Activated CD4-positive, alpha-beta T cell treated with anti-CD3 and anti-CD28 coated beads, Interleukin-2, amount 50 U/mL, for 4 hours (primary cell): ENCODE measurements at places on chromosomes 12 and 14.
A peak's percentile ranks its signal among the peaks of the same experiment; 100 is the strongest.

GRCh38 chr12:22627371-22627770 is 2.4 kb downstream of the ETNK1 start:
- no peak for DNase-seq

- DNase-seq, result peak; percentile 36
Observed at GRCh38 chr14:75333606-75334548, 55.2 kb downstream of the FOS start.

DNA sequence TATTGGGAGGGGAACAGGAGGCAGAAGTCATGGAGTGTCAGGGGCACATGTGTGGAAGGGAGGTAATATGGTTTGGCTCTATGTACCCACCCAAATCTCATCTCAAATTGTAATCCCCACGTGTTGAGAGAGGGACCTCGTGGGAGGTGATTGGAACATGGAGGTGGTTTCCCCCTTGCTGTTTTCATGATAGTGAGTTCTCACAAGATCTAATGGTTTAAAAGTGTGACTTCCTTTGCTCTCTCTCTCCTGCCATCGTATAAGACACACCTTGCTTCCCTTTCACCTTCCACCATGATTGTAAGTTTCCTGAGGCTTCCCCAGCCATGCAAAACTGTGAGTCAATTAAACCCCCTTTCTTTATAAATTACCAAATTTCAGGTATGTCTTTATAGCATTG is 41.6 kb upstream of the CDK17 start:
- DNase-seq, result no peak

DNA sequence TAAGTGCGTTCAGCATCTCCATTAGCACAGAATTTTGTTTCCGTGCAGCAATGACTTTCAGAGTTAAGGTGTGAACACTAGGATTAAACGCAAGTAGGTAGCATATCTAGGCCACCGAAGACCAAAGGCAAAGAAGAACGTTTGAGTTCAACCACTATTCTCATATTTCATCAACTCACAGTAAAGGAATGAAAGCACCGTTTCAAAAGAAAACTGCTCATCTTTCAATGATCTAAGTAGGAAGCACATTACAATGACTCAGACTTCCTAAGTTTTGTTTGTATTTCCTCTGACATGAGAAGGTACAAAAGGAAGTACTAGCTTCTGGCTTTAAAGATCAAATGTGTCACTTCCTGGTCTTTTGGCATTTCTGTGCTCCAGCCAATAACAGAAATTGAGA is 57.6 kb downstream of the ACADS start:
- no peak for DNase-seq

GRCh38 chr12:76998386-76998785 is 67.0 kb downstream of the E2F7 start:
- DNase-seq, result no peak

- no peak for DNase-seq
Observed at GRCh38 chr14:68195126-68195525, 375.5 kb downstream of the RAD51B start.

DNA sequence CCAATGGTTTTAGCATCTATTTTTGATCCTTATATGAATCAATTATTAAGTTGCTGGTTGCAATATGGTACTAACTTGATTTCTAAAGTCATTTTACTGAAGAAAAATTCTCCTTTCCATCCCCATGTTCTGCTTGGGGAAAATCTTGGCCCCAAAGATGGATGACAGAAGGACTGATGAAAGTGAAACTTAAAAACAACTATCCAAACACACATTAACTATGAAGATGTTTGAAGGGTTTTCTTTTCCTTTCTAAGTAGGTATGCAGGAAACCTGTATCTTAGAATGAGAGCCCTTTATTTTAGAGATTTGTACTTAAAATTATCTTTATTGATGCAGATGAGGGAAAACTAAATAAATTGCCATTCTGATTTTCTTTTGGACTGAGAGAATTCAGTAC is 5.9 kb downstream of the C12orf71 start:
- DNase-seq, result no peak

DNA sequence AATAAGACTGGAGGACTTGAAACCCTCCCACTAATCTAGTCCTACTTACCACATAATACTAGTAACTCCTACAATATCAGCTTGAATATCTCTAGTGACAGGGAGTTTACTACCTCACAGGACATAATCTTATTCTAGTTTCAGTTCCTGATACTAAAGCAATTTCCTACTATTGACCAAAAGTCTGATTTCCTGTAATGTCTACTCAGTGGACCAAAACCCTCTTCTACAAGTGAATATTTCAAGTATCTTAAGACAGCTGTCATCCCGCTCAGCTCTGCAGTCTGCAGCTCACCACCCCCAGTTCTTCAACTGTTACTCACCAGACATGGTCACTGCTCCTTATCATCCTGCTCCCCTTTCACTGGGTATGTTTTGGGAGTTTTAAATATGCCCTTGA is 70.8 kb upstream of the TMCC3 start:
- no peak for DNase-seq

- no peak for DNase-seq
Observed at GRCh38 chr14:20493634-20494033, 11.7 kb upstream of the RNASE10 start.

GRCh38 chr12:115716551-115716950 is 560.9 kb downstream of the MED13L start:
- DNase-seq, result no peak

DNA sequence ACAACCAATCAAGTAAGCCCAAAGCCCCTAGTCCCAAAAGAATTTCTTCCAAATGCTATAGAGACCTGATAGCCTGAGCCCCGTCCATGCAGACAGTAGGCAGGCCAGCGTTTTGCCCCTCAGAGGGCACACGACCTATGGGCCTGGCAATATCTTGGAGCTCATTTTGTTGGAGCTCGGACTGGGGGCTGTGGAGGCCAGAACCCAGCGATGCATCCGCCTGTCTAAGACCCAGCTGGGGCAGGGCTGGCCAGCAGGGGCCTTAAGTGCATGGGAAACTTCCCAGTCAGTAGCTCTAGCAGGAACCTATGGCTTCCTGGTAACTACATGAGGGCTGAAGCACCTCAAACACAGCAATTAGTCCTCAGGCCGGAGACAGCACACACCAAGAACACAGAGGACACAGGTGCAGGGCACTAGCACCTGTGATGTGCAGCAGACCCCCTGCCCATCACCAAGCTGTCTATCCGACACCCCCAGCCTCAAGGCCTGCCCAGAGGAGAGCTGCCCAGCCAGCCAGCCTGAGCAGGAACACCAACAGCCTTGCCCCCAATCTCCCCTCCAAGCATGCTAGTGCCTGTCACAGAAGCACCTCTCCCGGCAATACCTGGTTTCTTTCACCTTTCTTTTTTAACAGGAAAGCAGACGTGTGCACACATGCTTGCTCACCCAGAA is 50.8 kb downstream of the ARL6IP4 start:
- no peak for DNase-seq

DNA sequence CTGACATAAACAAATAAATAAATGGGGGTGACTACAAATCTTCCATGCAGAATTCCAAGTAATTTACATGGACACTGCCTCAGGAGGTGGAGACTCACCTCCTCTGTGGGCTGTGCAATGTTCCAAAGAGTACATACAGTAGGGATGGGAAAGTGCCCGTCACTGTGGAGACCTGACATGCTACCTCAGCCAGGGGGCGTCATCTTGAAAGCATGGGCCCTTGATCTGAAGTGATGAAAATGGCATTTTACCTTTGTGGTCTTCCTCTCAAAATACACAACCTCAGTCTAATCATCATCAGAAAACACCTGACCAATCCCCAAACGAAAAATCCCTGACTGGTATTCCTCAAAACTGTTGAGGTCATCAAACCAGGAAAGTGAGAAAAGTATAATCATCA is 48.4 kb downstream of the ANAPC7 start:
- peak; percentile 12 for DNase-seq

DNA sequence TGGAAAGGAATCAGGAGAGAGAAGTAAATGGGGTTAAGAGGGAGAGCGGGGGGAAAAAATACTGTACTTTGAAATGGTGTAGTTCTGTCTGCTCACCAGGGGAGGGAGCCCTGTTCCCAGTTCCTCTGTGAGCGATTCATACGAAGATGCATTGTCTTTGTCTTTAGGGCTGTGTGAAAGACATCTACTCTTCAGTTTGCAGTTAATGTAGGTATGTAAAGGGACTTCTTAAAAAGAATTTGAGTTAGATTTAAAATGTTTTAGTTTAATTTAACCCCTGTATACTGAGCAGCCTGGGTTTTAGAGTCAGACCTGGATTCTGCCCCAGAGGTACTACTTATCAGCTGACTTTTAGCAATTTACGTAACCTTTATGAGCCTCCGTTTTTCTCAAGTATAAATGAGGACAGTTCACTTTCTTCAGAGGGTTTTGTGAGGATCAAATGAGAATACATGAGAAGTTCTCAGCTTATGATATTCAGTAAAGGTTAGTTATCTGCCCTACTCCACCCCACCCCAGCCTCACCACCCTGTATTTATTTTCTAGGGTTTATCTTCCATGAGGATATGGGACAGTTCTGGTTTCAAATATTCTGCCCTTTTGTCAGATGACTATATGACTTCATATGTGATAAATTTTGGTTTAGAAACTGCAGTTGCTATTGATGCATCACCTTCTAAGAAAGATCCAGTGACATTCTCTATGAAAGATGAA is 82.5 kb upstream of the EVL start:
- DNase-seq, result peak; percentile 46

DNA sequence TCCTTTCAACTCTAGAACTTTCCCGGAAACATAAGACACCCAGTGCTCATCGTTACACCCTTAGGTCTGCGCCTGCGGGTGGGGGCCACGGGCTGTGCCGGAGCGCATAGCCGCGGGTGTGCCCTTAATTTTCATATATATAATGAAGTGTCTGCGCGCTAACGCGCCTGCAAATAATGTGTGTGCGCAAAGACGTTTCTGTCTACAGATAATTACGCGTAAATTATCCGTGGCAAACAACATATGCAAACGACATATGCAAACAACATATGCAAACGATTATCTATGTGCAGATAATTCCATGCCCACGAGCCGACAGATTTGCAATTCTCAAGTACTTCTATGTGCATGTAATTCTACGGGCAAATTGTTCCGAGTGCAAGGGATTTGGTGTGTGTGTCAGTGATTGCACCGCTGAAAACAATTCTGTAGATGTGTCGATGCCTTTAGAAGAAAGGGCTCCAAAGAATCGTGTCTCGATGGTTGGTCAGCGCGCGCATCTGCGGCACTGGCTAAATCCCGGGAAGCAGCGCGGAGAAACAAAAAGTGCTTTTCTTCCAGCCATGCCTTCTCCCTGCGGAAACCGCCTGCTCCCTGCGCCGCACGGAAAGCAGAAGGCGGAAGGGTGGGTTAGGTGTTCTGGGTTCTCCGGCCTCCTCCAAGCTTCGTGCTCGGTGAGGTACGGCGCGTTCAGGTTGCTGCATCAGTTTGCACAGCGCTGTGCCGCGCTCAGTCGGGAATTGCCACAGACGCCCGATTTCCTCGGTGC is 34.5 kb upstream of the TBX5 start:
- no peak for DNase-seq

GRCh38 chr14:47744155-47744554 is 68.8 kb upstream of the MDGA2 start:
- no peak for DNase-seq

GRCh38 chr12:41919526-41920261 is 225.0 kb downstream of the GXYLT1 start:
- no peak for DNase-seq

DNA sequence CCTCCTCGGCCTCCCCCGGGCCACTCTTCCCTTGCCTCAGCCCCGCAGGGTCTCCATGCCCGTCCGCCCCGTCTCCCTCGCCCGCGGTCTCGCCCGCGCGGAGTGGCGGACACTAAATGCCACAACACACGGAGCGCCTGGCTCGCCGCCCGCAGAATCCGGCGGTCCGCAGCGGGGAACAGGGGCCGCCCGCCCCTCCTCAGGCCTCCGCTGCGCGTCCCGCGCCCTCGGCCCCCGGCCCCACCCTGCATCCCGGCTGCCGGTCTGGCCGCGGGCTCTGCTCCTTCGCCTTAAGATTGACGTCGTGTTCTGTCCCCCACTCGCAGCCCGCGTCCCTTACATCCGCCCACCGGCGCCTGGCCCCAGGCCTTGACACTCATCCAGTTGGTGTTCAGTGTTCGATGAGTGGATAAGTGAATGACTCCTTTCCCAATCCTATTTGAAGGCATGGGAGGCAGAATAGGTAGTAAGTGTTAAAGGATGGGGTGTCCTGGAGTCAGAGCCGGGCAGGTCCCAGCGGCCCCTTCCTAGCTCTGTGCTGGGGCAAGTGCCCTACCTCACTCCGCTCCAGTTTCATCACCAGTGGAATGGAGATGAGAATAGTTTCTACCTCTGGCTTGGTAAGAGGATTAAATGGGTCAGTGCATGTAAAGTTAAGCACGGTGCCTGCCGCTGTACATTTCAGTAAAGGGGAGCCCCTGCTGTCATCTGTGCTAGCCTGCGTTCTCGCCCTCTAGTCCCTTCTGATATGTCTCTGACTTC is 622 bp downstream of the TECPR2 start:
- DNase-seq, result peak; percentile 19

GRCh38 chr14:59332727-59333126 is 132.5 kb downstream of the GPR135 start:
- no peak for DNase-seq

GRCh38 chr14:25884657-25885056 is 713.2 kb downstream of the NOVA1 start:
- DNase-seq, result no peak

- DNase-seq, result no peak
Observed at GRCh38 chr12:68432622-68433021, 100.5 kb upstream of the MDM1 start.

- DNase-seq, result no peak
Observed at GRCh38 chr12:48446161-48446776, 26.1 kb upstream of the ANP32D start.

- no peak for DNase-seq
Observed at GRCh38 chr14:88535149-88535548, 19.7 kb downstream of the PTPN21 start.

DNA sequence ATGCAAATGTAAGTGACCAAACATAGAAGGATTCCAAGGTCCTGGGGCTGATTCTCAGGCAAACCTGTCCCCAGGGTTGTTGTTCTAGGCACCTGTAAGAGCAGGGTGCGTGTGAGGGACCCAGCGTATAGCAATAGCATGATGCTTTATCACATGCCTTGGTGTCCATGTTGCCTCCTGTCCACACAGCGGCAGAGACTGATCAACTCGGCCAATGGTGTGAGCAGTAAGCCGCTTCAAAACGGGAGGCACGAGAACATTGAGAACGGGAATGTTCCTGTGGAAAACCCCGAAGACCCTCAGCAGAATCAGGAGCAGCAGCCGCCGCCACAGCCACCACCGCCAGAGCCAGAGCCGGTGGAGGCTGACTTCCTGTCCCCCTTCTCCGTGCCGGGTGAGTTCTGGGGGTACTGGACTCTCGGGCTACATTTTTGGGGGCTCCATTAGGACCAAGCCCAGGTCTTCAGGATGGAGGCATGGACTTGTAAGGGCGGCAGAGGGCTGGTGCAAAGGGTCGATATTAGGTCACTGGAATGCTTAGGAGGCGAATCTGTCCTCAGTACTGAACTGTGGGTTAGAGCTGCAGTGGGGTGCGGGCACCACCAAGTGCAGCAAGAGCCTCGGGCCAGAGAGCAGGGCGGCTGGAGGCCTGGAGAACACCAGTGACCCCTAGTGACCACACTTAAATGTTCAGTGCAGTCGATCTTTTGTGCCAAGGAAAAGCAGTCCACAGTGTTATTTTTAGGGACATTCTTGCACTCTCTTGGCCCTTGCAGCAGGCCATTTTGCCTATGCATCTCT is 57.2 kb upstream of the RIN3 start:
- no peak for DNase-seq

GRCh38 chr14:34562776-34563150 is 23.3 kb upstream of the EAPP start:
- DNase-seq, result no peak
